ENCODE measurements at places on chromosomes 2 and 18.

GRCh38 chr2:134295441-134295840 is 41.6 kb downstream of the MGAT5 start:
- DNase-seq = no peak

DNA sequence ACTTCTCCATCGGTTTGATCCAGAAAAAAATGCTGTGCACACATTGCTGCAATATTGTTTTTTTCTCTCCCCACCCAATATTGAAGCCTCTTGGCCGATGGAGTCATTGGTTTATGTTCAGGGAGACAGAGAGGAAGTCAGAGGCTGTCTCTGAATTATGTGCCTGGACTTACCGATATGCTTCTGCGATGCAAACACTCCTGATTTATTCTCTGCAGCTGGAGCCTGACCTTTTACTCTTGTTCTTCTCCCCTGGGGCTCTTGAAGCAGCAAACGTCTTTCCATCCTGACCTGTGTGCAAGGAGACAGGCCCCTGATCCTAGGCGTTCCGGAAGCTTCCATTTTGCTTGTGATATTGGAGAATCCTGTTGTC is 99.6 kb downstream of the PTGR3 start:
- no peak for DNase-seq

DNA sequence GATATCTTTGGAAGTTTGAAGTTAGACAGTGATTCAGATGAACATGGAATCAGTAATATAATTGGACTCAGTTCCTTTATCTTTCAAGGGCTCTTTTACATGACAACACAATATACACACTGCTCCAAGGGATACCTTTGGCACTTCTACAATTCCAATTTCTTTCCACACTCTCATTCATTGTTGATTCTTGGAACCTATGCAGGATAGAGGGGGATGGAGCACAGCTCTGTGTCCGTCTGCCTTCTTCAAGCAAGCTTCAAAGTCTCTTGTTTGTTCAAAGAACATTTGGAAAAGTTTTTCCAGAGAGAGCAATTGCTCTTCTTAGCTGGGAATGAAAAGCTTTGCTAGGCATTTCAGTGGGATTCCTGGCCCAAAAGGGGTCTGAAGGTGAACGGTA is 276.2 kb upstream of the ZEB2 start:
- no peak for DNase-seq

DNA sequence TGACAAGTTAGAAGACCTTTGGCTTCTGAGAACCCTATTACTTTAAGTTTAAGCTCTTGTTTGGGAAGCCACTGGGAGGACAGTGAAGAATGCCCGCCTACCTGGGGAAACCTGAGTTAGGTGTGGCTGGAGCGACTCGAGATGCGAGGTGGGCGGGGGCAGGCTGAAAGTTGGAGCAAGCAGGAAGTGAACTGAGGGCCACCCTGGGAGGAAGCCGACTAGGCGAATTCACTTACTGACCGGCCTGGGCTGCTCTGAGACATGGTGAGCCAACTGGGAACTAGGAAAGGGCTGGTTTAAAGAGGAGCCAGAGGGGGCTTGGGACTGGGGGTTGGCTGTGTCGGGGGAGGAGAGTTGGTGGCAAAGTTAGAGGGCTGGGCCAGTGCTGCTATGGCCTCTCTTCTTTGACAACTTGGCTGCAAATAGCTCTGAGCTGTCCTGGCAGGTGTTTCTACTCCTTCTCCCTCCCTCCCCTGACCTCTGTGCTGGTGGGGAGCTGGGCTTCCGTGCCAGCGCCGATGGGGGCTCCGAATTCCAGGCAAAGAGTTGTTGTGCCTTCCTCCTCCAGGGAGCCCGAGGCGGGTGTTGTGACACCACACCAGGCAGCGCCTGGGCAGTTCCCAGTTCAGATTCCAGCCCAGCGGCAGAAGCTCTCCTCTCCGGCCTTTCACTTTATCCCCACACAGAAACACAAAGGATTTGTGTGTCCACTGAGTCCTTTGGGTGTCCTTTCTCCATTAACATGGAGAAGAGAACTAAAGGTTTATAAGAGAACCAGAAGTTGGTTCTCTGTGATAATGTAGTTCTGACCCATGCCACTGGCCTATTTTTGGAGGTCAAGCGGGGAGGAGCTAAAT is at the start of gene VAMP8:
VAMP8 (plus strand) TSS at position 201 of the 857 bp plus-strand sequence; CDS start at position 262, 61 bp downstream.
- no peak for DNase-seq

GRCh38 chr2:73031725-73032701 is 39.5 kb downstream of the SFXN5 start:
- no peak for DNase-seq

DNA sequence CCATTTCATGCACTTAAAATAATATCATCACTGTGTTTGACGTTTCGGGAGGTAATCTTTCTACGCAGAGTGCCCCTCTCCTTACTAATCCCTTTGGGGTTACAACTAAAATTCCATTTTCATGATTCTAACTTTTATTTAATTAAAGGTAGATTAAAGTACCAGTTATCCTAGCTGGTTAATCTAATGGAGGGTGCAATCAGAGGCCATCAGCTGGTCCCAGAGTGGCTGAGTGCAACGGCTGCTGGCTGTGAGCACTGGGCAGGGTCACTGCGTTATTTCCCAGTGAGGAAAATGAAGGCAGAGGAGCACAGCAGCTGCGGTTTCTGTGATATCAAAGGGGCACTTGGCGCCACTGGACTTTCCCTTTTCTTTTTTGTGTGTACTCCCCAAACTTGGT is 12.1 kb downstream of the SCYGR4 start:
- no peak for DNase-seq

DNA sequence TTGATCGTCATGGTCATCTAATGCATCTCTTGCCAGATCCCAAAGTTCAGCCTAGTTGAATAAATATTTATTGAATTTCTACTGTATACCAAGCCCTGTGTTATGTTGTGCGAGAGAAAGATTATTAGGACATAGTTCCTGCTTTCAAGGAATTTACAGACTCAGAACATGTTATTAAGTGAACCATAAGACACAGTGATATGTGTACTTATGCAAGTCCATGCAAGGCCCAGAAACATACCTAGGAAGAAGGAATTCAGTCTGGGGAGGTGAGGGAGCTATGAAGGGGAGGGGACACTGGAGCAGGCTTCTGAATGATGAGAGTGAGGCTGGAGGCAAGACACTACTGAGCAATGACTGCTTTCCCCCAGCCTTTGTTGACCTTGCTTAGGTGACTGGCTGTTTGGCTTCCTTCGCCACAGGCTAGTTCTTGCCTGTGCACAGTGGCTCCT is 81.4 kb downstream of the ACAA2 start:
- DNase-seq = no peak

DNA sequence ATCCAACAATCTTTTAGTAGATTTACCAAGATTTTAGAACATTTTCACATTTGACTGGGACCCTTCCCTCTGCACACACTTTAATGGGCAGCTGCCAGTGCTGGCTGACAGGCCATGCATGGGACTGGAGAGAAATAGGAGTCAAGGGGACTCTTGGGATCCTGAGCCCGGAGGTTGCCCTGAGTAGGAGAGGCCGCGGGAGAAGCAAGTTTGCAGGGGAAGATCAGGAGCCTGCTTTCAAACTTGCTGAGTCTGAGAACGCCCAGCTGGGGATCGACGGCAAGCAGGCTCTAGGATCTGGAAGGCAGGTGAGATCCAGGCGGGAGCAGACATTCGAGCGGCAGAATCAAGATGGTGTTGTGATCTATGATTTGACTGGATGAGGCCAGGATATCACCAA is 186.1 kb downstream of the HDAC4 start:
- no peak for DNase-seq

GRCh38 chr18:79379251-79379905 is 16.4 kb upstream of the NFATC1 start:
- no peak for DNase-seq

DNA sequence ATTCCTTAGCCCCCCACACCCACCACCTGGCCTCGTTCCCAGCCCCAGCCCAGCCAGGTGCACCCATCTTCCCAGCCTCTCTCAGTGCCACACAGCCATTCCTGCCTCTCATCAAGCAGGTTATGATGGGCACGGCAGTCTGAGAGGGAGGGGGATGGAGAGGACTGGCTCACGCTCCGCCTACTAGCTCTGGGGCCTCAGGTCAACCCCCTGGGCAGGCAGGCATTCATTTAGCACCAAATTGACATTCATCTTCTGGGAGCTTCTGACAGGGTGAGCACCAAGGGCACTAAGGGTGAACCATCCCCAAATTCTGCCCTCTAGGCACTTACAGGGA is 66.2 kb upstream of the FOSL2 start:
- no peak for DNase-seq

DNA sequence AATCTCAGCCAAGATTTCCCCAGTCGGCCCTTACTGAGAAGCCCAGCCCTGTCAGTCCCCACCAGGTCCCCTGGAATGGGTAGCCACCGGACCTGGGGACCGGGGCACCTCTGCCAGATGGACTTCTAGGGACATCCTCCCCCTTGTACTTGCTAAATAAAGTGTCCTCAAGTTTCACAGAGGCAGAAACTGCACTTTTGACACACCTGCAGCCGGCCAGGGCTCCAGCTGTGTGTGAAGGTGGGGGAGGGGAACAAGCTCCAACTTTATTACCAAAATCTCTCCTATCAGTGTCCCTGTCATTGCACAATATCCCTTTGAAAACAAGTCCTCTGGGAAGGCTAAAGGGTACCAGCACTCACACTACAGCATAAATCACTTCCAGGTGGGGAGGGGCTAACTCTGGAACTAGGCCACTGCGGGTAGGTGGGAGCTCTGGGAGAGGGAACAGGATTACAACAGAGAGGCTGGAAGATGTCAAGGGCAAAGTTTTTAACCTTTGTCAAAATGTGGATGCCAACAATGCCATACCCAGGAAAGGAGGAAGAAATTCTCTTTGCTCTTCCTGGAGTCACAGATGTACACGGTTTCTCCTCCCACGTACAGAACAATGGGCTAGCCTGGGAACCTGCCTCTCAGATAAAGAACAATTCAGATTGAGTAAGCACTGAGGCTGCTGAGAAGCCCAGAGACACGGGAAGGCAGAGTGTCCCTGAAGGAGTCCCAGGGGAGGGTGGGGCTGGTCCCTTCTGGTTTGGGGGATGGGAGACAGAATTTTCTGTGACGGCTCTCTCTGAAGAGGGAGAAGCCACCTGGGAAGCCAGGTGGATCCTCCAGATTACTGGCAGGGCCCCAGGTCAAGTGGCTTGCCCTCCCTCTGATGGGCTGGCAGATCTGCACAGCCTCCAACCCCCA is 11.0 kb downstream of the SDC1 start:
- DNase-seq = no peak

DNA sequence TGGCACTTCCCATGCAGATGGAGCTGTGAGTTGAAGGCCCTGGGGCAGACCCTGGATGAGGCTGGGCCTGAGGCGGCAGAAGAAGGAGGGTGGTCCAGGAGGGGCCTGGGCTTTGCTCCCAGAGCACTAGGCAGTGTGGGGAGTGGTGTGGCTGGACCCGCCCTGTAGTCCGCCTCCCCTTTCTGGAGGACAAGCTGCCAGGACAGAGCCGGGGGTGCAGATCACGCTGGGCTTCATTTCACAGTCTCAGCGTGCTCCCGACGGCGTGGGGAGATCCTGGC is 49.8 kb downstream of the PTGR3 start:
- DNase-seq = no peak

- no peak for DNase-seq
Observed at GRCh38 chr2:73000808-73001570, 70.5 kb downstream of the SFXN5 start.

DNA sequence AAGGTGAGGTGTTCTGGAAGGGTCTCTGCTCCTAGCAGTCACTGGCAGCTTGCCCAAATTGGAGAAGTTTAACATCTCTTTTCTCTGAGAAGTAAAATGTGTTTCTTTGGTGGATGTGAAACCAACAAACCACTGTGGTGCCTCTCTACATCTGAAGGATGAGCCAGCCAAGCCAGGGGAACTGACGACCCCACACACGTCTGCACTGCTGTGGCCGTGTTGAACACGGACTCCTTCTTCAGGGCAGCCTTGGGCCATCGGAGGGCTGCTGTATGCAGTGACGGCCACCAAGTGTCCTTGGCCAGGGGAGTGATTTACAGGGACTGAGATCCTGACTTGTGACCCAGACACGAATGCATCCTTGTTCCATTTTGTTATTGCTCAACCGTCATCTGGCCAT is 207.8 kb downstream of the ACKR3 start:
- no peak for DNase-seq

DNA sequence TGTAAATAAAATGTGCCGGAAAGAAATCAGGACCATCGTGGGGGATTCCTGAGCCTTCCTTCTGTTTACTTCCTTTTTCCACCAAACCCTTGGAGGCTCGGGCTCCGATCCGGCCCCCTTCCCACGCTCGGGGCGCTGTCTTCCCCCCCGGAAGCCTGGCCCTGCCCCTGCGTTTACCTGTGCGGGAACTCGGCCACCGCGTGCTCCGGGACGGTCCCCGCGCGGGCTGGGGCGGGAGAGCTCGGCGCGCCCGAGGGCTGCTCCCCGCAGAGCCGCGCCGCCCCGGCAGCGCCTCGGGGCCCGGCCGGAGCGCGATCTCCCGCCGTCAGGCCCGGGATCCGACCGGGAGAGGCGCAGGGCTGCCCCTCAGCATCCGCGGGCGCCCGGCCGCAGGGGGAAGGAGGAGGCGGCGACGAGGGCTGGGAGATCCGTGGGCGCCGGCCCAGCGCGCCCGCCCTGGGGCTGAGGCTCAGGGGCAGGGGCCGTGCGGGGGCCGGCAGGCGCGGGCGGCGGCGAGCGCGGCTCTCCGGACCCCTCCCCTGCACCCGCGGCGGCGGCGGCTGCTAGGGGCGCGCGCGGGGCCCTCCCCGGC is 435 bp downstream of the ADCY3 start:
- DNase-seq = no peak

GRCh38 chr2:236654496-236654895 is 84.9 kb downstream of the ACKR3 start:
- DNase-seq = no peak

DNA sequence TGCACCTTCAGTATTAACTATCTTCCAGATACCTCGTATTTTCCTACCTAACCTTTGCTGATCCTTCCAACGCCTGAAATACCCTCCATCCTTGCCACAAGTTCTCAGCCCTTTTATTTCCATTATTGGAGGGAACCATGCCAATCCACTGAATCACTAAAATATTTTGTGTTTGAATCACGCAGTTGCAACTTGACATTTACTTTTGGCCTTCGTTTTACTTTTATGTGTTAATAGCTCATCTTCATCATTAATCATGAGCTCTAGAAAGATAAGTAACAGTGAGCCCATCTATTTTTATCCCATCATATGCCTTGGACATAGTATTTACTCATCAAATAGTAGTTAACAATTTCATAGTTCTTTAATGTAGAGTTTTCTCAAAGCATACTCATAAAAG is 463.2 kb downstream of the THSD7B start:
- no peak for DNase-seq

GRCh38 chr2:40093021-40093675 is 314.1 kb upstream of the THUMPD2 start:
- DNase-seq = no peak

GRCh38 chr2:176101216-176101830 is 1.7 kb downstream of the HOXD12 start:
- DNase-seq = no peak

GRCh38 chr2:5938566-5938896 is 246.3 kb downstream of the SOX11 start:
- DNase-seq = no peak

DNA sequence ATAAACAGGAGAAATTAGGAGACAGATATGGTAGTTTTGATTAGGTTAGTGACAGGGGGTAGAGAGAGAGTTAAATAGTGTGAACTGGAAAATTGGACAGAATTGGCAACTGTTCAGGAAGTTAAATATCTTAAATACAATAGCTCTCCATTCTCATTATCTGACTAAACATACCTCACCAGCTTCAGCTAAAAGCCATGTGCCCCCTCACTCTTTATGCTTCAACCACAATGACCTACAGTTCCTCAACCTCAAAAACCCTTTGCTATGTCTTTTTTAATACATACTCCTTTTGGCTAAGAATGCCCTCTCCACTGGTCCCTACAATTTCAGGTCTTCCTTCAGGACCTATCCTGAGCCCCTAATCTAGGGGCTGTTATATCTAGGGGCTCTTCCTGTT is 740.2 kb upstream of the ZEB2 start:
- DNase-seq = no peak
